ENCODE measurements at places on chromosomes 7 and 10.

DNA sequence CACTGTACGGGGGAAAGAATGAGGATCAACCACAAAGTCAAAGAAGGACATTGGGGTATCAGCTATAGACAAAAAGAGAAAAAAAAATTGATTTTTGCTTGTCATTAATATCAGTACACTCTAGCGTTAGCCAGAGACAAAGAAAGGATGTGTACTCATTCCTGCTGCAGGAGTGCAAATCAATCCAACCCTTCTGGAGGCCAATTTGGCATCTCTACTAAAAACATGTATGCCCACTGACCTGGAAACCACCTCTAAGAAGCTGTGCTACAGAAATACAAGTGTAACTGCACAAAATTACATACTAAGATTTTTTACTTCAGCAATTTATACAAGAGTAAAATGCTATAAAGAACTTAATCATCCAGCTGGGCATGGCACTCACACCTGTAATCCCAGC is 13.6 kb downstream of the NSMCE4A start:
- no peak overlapping the region for H3K27ac ChIP-seq
- peaks cover 49% of the 10 kb centered on the region for H3K36me3 ChIP-seq
- peaks cover 25% of the 10 kb centered on the region for H3K4me1 ChIP-seq
- no peak for DNase-seq
- no peak overlapping the region for H3K4me3 ChIP-seq

DNA sequence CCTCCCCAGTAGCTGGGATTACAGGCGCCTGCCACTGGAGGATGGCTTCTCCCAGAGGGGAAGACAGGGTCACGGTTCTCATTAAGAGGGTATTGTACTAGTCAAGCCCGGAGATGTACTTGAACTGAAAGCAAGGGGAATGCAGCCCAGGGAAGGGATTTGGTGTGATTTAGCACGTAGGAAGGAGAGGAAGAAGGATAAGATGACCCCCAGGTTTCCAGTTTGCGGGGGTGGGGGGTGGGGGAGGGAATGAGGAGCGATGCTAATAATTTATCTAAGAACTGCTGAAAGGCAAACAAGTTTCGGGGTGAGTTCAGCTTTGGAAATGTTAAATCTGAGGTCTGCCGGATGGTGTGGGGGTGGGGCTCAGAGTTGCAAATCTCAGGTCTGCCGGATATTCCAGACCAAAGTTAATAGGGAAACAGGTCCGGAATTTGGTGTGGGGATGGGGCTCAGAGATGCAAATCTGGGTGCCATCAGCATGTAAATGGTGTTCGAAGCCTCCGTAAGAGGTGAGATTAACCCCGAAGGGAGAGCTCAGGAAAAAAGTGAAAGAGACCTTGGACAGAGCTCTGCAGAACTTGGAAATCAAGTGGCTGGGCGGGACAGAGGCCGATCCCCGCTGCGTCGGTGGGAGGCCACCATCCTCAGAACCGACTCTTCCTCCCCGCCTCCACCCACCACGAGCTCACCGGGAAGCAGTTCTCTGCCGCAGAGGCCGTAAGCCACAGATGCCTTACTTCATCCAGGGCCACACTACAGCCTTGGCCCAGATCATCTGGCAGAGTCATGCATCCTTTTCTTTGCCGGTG is 1.6 kb upstream of the SEPHS1 start:
- peaks cover 54% of the 10 kb centered on the region for H3K4me1 ChIP-seq
- H3K36me3 ChIP-seq, result peaks cover 10% of the 10 kb centered on the region
- no peaks in the 10 kb centered on the region for H3K27me3 ChIP-seq

- H3K36me3 ChIP-seq, result no peaks in the 10 kb centered on the region
- peaks cover 6% of the 10 kb centered on the region for H3K4me1 ChIP-seq
- no peak overlapping the region for H3K4me3 ChIP-seq
- no peak overlapping the region for H3K27ac ChIP-seq
- DNase-seq, result no peak
These were observed 2.5 kb upstream of the MLXIPL start for GRCh38 chr7:73626814-73627213.

DNA sequence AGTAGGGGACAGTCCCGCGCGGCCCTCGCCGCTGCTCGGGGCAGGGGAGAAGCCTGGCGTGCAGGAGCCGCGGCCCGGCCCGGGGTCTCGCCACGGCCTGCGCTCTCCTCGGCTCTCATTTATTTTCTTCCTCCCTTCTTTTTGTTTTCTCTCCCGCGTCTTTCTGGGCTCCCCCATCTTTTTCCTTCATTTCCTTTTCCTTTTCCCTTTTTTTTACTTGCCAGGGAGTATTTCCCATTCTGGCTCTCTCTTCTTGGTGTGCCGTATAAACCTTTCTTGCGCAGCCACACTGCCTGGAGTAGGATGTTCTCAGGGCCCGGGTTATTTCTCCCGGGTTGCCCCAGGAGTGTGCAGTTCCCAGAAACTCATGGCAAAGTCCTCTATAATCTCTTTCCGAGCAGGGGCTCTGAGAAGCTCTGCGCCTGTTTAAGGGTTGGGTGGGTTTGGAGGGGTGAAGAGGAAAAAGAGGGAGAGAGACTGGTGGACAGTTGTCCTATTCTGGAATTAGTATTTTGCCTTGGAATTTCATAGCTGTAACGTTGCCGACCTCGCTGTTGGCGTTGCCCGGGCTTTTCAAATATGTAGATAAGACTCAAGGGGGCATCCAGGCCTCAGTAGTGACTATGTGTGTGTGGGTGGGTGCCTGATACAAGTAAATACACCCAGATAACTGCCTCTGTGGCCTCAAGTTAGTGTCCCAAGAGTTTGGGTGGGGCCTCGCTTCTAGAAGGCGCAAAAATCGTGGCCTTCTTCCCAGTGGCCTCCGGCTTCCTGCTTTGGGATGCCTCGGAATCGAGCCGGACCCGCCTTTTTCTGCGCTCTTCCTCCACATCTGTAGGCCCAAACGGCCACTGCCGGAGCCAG is 4.3 kb upstream of the ZNF503 start:
- no peak for DNase-seq
- H3K36me3 ChIP-seq, result no peaks in the 10 kb centered on the region
- H3K4me3 ChIP-seq, result no peak overlapping the region
- peaks cover 36% of the 10 kb centered on the region for H3K4me1 ChIP-seq
- H3K27me3 ChIP-seq, result peaks cover 74% of the 10 kb centered on the region
- no peak overlapping the region for H3K27ac ChIP-seq

All from activated naive CD8-positive, alpha-beta T cell treated with anti-CD3 and anti-CD28 coated beads, Interleukin-2, amount 50 U/mL, for 24 hours (primary cell).